ENCODE measurements at places on chromosomes 1 and 21.

DNA sequence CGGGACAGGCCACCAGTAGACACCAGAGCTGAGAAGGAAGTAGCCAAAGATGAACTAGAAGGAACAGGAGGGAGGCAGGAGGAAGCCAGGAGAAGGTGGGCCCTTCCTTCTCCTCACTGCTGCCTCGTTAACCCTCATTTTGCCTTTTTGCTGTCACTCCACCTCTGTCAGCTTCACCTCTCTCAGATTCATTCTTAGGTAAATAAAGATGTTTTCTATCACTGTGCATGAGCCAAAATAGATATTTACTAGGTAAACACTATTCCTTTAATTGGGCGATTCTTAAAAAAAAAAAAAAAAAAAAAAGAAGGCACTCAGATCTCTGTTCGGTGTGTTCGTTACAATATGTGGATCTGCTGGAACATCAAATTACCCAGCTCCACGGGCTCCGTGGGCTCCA, 112.3 kb downstream of the GLUL start:
- no peak for DNase-seq

GRCh38 chr1:3674100-3675094, 22.1 kb downstream of the TP73 start:
- no peak for DNase-seq

DNA sequence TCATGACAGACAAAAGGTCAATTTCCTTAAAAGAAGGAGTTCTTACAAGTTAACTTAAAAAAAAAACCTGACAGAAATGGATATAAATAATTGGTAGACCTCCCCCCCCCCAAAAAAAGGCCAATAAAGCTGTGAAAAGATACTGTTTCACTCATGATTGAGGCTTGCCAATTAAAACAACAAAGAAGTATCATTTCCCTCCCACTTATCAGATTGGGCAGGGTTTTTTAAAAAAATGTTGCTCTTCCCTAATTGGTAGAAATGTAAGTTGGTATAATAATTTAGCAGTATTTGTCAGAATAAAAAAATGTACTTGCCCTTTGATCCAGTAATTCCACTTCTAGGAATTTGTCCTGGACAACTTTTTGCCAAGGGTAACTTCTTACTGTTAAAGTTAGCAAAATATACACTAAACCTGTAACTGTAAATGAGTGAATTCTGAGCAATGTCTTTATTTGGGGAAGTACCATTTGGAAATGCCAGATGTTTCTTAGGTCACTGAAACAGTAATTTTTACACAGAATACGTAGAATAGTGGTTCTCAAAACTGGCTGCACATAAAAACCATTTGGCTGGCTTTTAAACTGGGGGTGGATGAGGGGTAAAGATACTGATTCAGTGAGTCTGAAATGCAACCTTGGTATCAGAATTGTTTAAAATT, 17.5 kb downstream of the RNF2 start:
- no peak for DNase-seq

DNA sequence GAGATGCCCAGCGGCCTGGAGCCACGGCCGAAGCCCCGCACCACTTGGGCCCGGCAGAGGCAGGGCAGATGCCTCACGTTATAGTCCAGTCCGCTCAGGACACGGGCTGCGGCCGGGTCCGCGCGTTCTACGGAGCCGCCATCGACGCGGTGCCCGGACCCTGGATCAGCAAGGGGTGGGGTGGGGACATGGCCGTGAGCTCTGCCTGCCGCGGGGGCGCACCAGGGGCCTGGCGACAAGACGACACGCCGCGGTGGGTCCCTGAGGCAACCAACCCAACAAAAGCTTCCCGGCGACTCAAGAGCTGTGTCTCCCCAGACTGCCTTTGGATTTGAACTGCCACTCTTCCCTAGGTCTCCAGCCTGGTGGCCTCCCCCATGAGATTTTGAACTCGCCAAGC, 211.4 kb upstream of the GREM2 start:
- no peak for DNase-seq

DNA sequence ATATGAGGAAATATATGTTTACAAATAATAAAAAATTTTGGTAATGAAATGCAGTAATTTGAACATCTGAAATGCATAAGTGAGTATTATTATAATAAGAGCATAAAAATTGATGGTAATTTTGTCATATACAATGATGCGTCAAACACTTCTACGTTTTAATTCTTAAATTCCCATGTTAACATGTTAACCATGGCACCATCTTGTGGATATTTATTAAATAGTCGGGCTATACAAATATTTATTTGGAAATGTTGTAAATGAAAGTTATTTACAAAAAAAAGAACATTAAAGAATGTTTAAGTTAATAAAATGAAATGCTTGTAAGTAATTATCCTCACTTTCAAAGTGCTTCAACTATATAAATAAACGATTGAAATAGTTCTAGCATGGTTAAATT, 57.2 kb upstream of the C1orf185 start:
- DNase-seq, result no peak

GRCh38 chr21:29751473-29752185, 188.2 kb downstream of the GRIK1 start:
- no peak for DNase-seq

DNA sequence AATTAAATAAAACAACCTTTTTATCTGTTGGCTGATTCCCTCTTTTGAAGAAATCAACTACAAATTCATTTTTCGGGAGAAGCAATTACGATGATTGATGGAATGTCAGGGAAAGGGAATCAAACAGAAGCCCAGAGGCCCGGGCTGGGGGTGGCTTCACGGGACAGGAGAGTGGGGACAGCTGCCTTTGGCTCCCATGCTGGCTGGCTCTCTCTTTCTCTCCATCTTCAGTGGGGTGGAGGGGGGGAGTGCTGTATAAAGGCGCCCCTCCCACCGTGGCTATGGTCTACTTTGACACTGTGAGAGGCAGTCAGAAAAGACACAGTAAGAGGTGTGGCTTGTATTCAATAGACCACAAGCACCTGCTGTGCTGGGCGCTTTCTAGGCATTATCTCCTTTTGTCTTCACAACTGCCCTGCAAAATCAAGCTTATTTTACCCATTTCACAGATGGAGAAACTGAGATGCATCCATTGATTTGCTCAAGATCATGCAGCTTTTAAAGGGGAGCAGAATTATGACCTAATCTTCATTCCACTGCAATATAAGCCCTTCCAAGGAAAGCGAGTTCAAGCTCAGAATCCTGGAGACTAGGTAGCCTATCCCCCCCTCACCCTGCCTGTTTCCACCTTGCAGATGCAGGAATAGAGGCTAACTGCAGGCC, 92.9 kb downstream of the GRIK3 start:
- DNase-seq, result no peak

Data from T-helper 2 cell (primary cell).